ENCODE measurements at places on chromosomes 3 and 15. TPM values are rescaled to one million over a fixed set of nuclear protein-coding genes. Genes with fewer than 3 reads are reported as not detected.

GRCh38 chr3:184805351-184806038 is 6.5 kb upstream of the VPS8 start:
- no peak for DNase-seq

- no peak for DNase-seq
Observed at GRCh38 chr15:73403171-73403570, 34.4 kb upstream of the HCN4 start.

- no peak for DNase-seq
Observed at GRCh38 chr15:32885713-32886112, 167.9 kb downstream of the GREM1 start.

DNA sequence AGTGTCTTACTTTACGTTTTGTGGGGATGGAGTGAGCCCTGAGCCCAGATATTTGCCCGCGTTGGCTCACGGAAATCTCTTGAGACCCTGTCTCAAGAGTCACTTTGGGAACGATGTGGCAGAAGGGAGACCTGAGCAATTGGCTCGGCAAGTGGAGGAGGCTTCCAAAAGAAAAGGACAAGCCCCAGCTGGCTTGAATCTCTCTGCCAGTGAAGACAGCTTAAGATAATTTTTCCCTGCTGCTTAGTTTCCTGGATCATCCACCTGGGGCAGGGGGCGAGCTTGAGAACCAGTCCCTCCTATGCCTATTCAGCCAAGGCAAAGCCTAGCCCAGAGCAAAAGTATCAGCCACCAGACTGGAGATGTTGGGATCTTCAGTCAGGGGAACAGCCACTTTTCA is 708 bp downstream of the SEC22A start:
- no peak for DNase-seq

CDHR4 gene
- not detected for polyA plus RNA-seq

All from immature natural killer cell (primary cell).